ENCODE measurements at places on chromosomes 5 and 9. TPM values are rescaled to one million over a fixed set of nuclear protein-coding genes. Genes with fewer than 3 reads are reported as not detected.
A peak's percentile ranks its signal among the peaks of the same experiment; 100 is the strongest.

Gene PRRX2
- polyA plus RNA-seq, result 9.2 TPM

DNA sequence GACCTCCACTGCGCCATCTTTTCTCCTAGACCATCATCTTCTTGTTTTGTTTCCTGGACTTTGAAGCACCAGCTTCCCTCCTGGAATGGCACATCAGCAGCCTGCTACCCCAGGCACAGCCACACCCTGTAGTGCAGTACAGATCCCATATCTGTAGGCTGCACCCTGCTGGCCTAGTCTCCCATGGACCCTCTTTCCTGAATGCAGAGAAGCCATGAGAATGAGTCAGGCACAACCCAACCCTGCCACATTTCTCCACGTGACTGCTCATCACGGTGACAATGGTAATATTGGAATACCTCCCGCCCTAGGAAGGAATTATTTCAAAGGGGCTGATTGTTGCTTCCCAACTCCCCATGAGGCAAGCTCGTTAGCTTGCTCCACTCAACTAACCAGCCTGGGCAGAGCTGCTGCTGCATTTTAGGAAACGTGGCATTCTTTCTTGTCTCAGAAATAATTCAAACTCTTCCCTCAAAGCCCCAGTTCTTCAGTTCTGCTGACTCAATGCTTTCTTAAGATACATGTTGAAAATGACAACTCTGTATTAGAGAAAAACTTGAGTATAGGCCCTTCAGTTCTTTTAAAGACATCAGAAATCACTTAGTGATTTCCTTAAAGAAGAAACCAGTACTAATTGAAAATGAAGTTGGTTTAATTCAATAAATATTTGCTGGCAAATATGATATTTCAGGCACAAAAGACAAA is 328.1 kb downstream of the MLLT3 start:
- DNase-seq, result no peak

DNA sequence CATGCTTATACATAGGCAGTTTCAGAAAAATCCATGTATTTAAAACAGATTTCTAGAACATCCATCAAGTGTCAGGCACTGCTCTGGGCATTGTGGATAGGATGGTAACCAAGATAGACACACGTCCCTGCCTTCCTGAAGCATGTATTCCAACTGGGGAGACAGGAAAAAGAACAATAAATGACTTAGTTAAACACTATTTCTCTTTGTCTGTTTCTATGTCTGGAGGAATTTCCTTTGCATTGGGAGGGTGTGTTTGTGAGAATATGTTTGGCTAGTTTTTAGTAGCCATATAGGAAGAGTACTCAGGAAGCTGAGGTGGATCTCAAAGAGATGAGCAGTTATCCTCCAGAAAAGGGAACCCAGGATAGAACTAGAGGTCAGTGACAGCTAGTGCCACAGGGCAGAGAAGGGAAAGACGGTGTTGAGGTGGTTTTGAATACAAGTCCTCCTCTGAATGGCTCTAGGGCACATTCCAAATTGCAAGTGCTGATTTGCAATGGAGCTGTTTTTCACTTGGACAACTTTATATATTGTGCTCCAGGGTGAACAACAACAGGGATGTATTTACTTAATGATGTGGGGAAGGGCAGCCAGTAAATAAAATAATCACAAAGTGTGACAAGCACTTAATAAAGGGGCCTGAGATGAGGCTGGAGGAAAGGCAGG is 144.7 kb upstream of the SHB start:
- DNase-seq, result no peak

DNA sequence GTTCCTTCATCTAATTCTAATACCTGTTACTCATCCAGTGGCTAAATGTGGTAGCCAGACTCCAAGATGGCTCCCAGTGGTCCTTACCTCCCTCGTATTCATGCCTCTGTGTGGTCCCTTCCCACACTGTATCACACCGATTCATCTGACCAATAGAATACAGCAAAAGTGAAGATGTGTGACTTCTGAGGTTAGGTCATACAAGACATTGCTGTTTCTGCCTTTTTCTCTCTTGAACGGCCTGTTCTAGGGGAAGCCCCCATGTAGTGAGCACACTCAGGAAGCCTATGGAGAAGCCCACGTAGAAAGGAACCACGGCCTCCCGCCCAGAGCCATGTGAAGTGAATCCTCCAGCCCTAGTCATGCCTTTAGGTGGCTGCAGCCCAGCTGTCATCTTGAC is 9.4 kb upstream of the C5 start:
- no peak for DNase-seq

GRCh38 chr5:61301341-61302199 is 30.5 kb upstream of the ZSWIM6 start:
- no peak for DNase-seq

DNA sequence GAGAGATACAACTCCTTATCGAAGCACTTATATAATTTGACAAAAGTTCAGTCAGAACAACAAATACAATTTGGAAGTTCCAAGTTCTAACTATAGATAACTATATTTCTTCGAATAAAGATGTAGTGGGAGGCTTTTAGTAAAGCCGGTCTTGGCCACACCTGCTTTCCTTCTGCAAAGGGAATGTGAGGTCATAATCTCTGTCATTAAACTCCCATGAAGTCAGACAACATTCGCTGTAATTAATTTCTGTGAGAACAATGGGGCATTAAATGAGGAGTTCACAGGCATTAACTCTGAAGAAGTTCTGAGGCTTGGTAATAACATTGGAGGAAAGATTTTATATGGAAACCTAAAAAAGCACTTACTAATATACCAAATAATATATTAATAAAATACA is 67.5 kb downstream of the MCTP1 start:
- DNase-seq, result no peak

DNA sequence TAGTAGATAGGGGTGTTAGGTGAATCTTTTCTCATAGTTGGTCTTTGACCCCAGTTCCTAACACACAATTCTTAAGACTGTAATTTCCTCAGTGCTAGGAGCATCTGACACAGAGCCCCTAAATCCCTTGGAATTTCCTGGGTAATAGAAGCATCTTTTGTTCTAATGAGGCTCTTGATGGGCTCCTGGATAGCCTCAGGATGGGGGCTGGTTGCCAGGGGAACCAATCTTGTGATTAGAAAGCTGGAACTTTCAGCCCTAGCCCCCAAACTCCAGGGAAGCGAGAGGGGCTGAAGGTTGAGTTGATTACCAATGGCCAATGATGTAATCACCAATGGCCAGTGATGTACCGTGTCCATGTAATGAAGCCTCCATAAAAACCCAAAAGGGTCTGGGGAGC is 44.5 kb downstream of the CCDC125 start:
- DNase-seq, result no peak

DNA sequence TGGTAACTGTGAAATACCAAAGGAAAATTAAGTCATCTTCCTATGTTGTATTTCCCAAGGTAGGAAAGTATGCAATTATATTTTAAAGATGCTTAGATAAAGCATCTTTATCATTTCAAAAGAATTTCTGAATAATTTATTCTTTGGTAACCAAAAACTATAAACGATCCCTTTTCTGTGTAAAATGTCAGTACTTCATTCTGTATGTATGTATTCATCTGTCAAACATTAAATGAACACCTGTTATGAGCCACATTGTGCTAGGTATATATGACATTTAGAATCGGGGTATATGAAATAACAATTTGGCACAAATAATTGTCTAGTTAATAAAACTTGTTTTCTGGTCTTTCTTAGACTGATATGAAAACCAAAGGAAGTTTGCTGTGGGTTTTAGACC is 89.4 kb upstream of the DHFR start:
- DNase-seq, result no peak

DNA sequence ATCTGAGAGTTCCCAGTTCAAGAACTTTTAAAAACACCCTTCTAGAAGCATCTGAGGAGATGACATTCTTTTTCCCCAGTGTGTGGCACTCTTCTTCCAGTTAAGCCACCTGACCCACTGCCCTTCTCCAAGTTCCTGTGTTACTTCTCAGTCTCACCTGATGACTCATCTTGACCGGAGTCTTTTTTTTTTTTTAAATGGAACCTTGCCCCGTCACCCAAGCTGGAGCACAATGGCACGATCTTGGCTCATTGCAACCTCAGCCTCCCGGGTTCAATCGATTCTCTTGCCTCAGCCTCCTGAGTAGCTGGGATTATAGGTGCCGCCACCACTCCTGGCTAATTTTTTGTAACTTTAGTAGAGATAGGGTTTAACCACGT is 224.1 kb upstream of the DAB2 start:
- no peak for DNase-seq

DNA sequence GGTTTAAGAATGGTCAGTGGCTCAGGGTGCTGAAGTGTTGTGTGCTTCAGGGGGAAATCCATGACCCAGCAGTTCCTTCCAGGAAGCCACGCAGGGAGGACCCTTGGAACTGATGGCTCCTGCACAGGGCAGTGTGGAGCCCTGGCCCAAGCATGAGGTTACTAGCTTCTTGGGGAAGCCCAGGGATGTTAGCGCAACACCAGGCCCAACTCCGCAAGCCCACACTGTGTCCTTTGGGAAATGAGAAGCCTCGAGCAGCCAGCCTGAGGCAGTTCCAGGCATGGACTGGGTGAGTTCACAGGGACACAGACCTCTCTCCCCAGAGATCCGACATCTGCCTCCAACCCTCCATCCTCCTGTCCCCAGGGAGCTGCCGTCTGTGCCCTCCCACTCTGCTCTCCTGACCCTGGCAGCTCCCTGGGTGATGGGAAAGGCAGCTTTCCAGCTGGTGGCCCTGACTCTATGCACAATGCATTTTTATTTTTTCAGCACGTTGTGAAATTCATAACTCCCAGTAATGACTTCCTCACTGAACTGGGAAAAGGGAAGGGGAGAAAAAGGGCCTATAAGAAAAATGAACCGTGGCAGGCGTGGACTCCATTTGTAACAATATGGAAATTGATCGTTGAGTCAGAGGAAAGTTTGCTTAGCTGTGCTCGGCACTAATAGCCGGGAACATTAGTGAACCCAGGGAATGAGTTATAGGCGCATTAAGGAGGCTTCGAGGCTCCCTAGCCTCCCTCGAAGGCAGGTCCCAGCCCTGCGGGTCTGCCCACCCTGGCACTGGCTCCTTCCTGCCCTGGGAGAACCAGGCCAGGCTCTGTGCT is 34.1 kb downstream of the LMX1B start:
- DNase-seq, result no peak

- no peak for DNase-seq
These were observed 4.2 kb downstream of the BARX1 start for GRCh38 chr9:93950619-93951601.

- DNase-seq, result no peak
These were observed 359.1 kb upstream of the ADAMTSL1 start for GRCh38 chr9:18114559-18115475.

Gene DPH7
- polyA plus RNA-seq, result 45.5 TPM

- DNase-seq, result peak; percentile 98
These were observed at the start of gene COL27A1 for GRCh38 chr9:114155263-114155994. TSS of gene COL27A1 (plus strand) at chr9:114155537. CDS start at chr9:114155951, 414 bp downstream.

GRCh38 chr5:140219068-140219991 is 44.3 kb downstream of the CYSTM1 start:
- DNase-seq, result no peak

- no peak for DNase-seq
These were observed 21.2 kb upstream of the PCSK5 start for GRCh38 chr9:75869236-75869635.

GRCh38 chr5:139745800-139746690 is 49.6 kb upstream of the PSD2 start:
- DNase-seq, result peak; percentile 75

DNA sequence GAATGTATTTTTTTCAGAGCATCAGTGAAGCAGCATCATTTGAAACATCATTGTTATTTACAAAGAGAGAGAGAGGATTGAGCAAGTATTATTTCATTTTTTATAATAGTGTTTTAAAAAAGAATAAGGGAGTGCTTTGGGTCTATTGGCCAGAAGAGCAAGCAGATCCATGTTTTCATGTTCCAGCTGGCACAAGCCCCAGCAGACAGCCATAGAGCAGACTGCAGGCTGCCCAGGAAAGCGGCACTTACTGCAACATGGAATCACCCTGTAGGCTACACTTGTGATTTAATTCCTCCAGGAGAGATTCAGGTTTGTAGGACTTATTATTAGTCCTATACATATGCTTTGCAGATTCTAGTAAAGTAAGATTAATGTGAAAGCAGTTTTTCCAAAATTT is 407.0 kb upstream of the GRAMD2B start:
- no peak for DNase-seq

Gene NR5A1
- polyA plus RNA-seq, result 0.29 TPM

DNA sequence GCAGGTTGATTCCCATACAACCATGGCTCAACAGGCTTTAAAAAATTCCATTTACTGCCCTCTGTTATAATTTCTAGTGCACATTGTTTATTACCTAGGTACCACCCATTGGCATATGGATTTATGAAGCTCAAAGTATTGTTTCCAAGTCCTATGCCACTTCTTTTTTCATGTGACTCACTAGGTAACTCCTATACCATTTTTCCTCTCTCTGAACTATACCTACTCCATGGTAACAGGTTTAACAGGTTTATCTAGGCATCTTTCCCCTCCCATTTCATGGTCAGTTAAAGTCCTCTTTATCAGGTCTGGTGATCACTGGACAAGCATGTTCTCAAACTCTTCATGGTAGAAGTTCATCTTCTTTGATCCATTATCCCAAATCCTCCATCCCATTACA is 49.6 kb upstream of the ABCA1 start:
- no peak for DNase-seq

Gene CDKN2A
- 0.51 TPM for polyA plus RNA-seq

DNA sequence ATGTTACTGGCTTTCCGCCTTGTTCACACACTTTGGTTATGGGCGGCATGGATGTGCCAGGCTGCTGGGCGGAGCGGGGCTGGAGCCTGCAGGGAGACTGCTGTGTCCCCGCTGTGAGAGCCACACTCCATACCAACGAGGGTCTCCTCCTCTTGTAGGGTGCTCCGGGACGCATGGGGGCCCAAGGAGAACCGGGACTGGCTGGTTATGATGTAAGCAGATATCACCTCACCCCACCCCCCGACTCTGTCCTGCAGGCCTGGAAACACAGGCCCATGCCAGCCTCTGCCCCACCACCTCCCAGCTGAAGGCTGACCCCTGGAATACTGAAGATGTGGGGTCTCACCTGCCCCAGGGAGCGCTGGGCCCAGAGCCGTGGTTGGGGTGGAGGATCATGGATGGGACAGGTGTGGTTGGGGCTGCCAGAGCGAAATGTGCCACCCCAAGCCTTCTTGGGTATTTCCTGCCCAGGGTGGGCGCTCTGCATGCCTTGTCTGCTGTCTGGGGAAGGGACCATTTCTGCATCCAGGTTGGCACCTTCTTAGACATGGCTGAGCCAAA is 39.3 kb upstream of the ORM1 start:
- DNase-seq, result no peak

GRCh38 chr9:127091526-127091925 is 30.9 kb downstream of the ANGPTL2 start:
- no peak for DNase-seq

- no peak for DNase-seq
These were observed 98.7 kb downstream of the RAPGEF6 start for GRCh38 chr5:131536211-131536826.

All from H1 (cell line).